ENCODE measurements at places on chromosomes 7 and 10.
A peak's percentile ranks its signal among the peaks of the same experiment; 100 is the strongest.

GRCh38 chr7:13139436-13139835, 452.0 kb downstream of the ARL4A start:
- no peak for DNase-seq

DNA sequence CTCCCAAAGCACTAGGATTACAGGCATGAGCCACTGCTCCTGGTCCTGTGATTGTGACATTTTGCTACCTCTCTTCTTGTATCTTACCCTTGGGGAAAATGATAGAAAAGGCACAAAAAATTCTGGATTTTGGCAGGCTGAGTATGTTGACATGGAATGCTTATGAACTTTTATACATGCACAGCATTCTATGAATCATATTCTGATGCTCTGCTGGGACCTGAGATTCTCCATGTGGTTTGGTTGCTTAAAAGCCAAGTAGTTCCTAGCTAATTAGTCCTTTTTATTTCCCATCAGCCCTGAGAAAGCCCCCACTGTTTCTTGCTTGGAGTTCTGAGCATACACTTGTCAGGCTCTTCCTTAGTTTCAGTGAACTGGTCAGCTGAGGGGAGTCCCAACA, 8.3 kb upstream of the KAZALD1 start:
- no peak for DNase-seq

GRCh38 chr7:40211276-40212003, 76.6 kb downstream of the SUGCT start:
- DNase-seq: no peak

GRCh38 chr10:118409295-118409694, 67.2 kb upstream of the FAM204A start:
- no peak for DNase-seq

GRCh38 chr10:11611248-11612020, at the start of gene USP6NL:
Gene USP6NL, minus strand, starts transcription at chr10:11611650. Its CDS starts 14,016 bp downstream, at chr10:11597634.
- DNase-seq: peak; percentile 44

DNA sequence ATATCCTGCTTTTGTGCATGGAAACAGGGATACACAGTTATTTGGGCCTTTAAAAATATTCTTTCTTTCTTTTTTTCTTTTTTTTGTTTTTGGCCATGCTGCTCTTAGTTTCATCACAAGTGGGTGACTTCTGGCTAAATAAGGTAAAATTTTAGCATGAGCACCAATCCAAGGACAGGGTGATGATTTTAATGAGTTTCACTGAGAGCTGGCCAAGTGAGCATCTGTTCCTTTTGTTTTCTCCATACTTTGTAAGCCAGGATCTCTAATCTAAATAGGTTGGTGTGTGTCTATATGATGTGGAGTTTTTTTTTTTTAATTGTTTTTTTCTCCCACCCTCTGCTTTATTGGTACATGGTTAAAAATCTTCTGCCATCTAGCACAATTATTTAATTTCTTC, 106.8 kb downstream of the POLL start:
- DNase-seq: no peak

DNA sequence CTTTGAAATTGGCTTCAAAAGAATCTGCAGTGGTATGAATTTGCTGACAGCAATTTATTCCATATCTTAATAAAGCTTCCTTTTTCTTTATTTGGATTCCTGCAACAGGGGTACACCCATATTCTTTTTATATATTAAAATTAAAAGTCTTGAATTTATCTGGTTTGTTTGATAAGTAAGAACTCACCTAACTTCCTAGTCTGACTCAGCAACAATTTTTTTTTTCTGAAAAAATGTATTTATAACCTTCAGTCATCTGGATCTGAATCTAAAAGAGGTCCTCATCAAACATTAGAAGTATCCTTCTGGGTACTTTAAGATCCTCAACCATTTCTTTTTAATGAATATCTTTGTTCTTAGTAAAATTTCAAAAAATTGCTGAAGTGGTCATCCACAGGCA, 4.5 kb downstream of the EPHB6 start:
- DNase-seq: no peak

DNA sequence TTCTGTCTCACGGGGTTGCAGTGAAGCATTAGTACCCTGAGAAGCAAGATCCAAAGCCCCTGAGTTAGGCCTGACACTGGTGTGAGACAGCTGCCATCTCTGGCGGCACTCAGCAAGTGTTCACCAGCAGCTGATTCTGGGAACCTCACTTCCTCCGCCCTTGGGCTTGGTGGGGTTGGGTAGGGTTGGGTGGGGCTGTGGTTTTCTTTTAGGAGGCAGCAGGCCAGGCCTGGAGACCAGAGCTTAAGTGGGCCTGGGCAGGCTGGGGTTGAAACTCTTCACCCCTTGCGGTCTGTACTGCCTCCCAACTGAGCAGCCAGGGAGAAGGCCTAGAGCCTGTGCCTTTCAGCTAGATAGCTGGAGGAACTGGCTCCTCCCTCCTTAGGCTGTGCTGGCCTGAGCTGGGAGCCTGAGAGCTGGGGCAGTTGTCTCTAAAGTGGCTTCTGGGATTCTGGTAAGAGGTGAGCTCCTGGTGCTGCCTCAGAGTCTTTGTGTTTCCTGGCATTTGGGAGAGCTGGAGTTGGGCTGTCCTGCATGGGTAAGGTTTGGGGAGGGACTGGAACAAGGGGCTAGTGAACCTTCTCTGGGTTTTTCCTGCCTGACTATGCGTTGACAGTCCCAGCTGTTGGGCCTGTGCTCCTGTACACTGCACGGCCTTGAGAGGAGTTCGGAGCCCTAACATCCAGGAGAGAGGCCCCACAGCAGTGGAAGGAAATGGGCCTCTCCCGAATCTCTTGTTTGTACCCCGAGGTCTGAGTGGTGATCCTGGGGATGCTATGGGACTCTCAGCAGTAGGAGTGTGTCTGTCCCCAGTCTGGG, 5.1 kb downstream of the TSPAN14 start:
- peak; percentile 48 for DNase-seq

GRCh38 chr7:145212050-145212449, 376.2 kb upstream of the TPK1 start:
- no peak for DNase-seq

All from activated T-cell treated with anti-CD3 and anti-CD28 coated beads for 1 hour (primary cell).